ENCODE measurements at places on chromosomes 3 and 15.
A peak's percentile ranks its signal among the peaks of the same experiment; 100 is the strongest.

GRCh38 chr15:42207674-42208579 lies at the start of gene VPS39:
TSS of gene VPS39 (minus strand) at chr15:42208304. CDS start at chr15:42208153, 151 bp downstream.
- peak; percentile 73 for DNase-seq

DNA sequence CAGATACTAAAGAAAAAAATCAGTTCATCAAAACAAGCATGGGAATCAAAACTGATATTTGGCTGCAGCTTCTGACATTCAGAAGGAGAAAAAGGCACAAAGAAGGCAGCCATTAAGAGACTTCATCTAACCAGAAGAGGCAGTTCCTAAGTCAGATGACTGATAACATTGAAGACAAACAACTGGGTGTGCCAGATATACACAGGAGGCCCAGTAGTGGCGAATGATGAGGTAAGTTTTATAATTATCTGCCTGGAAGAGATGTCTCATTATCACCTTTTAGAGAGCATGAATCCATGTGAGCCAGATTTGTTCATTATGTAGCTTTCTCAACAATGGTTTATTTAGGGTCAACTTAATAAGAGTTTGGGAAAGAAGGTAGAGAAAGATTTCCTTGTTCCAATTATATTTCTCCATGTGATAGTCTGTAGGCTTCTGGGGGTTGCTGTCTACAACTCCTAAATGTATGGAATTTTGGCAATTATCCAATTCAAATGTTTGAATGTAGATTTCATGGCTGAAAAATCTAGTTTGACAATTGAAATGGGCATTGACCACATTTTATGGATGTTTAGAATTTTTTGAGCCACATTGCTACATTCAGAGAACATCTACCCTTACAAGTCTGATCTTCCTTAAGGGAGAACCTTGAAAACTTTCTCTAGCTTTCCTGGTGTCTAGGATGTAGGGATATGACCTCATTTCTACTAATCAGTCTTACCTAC lies 50.4 kb upstream of the RASGRF1 start:
- no peak for DNase-seq

GRCh38 chr15:65067645-65068402 lies at the start of gene RASL12:
TSS of gene RASL12 (minus strand) at chr15:65067991. CDS start at chr15:65067835, 156 bp downstream.
- no peak for DNase-seq

DNA sequence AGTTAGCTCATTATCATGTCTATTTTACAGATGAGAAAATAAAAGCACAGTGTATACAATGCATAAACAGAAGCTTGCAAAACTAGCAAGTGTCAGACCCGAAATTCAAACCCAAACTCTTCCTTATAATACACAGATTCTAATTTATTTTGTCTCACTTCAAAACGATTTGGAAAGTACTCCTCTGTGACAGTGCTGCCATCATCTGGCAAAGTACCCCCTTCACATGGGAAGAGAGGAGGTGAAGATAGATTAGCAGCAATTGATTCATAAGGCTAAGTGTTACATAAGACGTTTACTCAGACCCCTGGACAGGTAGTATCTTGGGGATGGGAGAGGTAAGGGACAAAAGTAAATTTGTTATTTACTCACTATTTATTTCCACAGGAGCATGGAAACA lies 744.0 kb upstream of the SGO1 start:
- DNase-seq: peak; percentile 15

DNA sequence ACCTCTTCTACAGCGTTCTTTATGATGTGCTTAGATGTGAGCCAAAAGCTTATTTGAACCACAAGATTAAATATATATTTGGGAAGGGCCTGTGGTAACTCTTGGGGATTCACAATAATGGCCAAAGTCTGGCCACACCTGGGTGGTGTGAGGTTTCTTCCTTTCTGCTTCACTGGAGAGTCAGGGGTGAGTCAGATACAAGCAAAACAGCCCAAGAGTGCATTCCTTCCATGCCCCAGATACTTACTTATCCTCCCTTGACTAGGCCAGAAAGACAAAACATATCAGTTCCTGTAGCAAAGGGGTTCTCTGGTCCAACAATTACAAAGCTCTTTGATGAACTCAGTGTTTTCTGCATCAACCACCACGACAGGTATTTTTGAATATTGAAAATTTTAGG lies 941 bp downstream of the ZBED2 start:
- DNase-seq: no peak

DNA sequence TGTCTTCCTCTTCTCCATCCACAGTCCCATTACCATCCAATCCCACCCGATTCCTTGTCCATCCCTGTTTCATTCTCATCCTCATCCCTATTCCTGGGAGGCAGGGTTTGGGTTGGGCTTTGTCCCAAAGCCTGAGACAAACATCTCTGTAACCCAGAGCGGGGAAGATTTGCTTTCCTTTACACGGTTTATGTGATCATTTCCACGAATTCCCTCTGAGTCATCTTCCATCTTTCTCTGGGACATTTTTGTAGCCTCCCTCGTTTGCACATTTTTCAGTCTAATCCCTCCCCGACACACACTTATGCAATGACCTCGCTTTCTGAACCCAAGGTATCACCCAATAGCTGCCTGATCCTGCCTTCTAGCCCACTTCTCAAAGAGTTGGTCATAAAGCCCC lies 22.8 kb downstream of the DUOX2 start:
- no peak for DNase-seq

DNA sequence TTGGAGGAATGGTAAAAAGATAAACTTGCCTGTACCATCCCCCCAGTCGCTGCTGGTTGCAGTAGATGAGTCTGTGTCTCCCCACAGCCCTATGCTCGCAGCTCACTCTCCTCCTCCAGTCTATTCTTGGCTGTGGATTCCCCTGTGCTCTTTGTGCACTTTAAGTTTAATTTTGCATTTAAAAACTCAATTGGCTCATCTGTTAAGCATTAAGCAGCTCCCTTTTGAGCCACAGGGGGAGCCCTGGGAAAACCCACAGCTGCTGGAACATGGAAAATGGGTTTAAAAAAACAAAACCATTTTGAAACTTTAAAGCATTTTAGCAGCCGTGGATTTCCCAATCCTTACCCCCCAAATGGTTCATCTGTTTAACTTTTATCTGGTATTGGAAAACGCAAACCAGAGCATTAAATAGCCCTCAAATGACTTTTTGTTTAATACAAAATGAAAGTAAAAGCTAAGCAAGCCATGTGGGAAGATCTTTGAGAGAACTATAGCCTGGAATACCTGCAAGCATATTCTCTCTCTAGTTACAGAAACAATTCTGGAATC lies 536.9 kb downstream of the ZIC1 start:
- peak; percentile 13 for DNase-seq

- DNase-seq: no peak
Measured at GRCh38 chr3:54185740-54186139, 63.4 kb downstream of the CACNA2D3 start.

DNA sequence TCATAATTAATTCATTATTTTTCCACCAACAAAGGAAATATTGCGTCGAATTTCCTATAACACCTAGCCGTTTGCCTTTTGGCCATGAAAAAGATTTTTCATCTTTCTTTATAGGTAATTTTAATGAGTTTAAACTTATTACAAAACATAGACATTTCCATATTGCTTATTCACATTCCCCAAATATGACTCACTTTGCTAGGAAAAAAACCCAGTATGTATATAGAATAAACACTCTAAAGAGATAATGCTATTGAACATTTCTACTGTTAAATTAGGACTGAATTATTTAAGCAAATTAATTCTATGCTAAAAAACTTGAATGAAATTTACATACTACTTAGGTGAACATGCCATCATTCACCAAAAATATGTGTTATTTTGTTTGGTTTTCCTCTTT lies 16.2 kb downstream of the ZPLD1 start:
- DNase-seq: no peak

DNA sequence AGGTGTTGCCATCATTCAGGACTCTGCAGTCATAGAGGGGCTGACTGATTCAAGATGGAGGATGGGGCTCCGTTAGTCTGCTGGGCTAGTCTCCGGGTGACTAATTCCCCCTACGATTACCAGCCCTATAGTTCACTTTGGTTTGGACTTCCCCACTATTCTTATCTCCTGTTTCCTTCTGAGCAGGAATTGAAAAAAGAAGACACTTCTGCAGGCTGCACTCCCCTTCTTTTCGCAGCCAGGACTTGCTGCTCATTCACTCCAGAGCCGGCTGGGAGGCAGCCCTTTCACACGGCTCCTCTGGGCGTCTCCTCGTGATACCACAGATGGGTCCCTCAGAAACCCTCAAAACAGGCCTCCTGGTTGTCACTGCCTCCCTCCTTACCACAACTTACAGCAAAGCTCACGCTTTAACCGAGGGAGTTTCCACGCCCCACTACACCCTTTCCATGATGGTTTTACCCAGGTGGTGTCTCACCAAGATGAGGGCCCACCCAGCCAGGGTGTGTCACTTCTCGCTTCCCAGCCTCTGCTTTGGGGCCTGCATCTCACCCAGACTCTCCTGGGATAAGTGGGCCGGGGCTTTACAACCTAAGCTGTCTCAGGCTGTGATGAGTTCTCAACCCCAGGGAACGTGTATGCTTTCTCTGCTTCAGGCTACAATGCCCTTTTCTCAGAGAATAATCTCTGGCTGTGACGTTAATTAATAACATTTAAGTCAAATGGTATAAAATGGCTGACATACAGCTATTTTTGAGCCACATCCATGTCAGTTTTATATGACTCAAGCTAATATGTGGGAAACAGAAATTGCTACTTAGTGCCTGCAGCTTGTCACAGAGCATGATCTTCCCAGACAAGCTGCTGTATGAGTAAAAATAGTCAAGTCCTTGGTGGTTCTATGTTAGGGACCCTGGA lies 11.9 kb downstream of the CX3CR1 start:
- no peak for DNase-seq

DNA sequence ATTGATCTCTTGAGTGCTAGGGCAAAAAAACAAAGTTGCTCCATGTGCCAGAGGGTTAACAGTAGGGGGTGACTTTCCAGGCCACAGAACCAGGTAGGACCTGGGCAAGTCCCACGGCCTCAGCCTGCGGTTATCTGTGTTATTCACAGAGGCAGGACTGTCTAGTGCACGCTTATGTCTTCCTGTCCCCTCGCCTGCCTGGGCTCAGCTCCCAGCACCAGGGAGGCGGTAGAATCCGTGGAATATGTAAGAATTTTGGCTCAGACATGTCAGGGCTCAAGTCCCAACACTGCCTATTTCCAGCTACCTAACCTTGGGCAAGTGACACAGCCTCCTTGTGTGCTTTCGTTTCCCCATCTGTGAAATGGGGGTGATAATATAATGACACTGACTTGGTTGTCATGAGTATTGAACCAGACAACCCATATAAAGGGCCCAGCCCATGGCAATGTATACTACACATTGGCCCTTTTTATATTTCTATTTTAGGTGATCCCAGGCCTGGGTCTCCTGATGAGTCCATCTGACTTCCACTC lies 44.3 kb upstream of the FLNB start:
- DNase-seq: no peak

DNA sequence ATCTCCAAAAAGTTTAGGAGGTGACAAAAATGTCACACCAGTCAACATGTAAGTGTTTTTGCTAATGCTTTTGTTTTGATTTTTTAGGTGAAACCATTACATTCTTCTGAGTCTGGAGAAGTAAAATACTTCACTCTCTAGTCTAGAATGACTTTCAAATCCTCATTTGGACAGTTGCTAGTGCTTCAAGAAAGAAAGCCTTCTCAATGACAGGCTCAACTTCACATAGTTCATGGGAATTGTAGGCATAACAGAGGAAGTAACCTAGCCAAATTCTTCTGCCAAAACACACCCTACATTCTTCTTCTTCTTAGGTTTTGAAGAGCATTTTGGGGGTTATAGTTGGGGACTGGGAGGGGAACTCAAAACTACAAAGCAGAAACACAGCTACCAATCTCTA lies 29.4 kb upstream of the HEG1 start:
- DNase-seq: no peak

DNA sequence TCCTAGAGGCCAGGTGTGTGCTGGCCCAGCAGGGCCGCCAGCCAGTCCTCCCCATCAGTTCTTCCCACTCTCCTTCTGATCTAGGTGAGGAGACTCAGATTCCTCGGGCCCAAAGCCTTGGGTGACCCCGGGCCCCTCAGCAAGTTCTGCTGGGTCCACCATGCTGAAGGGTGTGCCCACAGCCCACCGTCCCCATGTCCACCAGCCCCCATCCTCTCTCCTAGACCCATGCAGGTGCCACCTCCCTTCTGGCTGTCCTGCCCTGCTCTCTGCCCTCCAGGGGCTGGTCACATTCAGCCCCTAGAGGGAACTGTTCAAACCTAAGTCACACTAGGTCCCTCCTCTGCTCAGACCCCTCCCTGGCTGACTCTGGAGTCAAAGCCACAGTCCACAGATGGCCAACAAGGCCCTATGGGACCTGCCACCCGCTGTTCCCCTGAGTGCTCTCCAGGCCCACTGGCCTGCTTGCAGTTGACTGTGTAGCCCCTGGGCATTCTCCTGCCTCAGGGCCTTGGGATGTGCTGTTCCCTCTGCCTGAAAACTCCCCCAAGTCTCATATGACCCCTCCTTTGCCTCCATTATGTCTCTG lies 878 bp upstream of the TLR9 start:
- no peak for DNase-seq

- no peak for DNase-seq
Measured at GRCh38 chr15:34851751-34852150, 56.4 kb upstream of the ACTC1 start.

- DNase-seq: no peak
Measured at GRCh38 chr3:62361824-62362223, 11.5 kb downstream of the FEZF2 start.

DNA sequence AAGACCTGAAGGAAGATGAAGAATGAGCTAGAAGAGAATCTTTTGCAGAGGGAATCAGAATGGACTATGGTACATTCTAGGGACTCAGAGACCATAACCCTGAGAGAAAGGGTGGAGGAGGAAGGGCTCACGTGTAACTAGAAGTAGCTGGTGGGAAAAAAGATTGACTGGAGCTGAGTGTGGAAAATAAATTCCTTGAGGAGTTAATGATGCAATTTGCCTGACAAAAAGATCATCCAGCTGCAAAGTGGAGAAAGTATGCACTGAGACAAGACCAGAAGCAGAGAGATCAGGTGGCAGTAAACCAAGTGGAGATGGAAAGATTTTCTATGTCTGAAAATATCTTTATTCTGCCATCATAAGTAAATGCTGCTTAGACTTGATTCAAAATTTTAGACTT lies 52.9 kb upstream of the TBL1XR1 start:
- no peak for DNase-seq

DNA sequence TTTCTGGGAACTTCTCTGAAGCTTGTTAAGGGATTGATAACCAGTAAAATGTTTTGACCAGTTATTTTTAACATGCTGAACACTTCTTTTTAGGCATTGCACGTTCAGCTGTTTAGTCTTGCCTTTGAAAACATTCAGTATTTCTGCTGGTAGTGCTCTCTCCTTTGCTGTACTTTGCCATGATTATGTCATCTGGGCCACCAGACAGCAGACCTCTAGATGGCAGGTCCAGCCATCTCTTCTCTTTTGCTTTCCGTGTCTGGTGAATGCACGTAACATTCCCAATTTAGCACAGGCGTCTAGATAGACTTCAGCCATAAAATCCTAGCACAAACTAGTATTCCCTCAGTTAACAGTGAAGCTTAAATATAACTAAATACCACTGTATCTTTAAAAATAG lies 57.8 kb downstream of the RAB7A start:
- no peak for DNase-seq

Measured in COR-L47 (cell line).